ENCODE measurements at places on chromosomes 1 and 21.

DNA sequence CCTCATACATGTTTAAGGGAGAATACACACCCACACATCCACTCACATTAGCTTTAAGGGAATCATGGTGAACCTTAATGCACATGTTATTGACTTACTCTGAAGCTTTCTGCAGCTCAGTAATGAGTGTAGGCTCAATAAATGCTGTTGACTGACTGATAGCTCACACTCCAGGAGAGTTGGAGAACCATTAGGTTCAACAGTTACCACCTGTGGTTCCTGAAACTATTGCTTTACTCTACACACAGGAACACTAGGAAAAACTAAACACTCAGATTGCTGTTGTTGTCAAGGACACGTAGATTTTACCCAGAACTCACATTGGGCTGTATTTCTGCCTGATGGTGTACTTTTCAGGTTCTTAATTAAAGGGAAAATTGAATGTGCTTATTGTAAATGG, 37.3 kb downstream of the ZC3H11B start:
- DNase-seq = no peak

- no peak for DNase-seq
Observed at GRCh38 chr1:79373481-79374125, 367.1 kb upstream of the ADGRL4 start.

DNA sequence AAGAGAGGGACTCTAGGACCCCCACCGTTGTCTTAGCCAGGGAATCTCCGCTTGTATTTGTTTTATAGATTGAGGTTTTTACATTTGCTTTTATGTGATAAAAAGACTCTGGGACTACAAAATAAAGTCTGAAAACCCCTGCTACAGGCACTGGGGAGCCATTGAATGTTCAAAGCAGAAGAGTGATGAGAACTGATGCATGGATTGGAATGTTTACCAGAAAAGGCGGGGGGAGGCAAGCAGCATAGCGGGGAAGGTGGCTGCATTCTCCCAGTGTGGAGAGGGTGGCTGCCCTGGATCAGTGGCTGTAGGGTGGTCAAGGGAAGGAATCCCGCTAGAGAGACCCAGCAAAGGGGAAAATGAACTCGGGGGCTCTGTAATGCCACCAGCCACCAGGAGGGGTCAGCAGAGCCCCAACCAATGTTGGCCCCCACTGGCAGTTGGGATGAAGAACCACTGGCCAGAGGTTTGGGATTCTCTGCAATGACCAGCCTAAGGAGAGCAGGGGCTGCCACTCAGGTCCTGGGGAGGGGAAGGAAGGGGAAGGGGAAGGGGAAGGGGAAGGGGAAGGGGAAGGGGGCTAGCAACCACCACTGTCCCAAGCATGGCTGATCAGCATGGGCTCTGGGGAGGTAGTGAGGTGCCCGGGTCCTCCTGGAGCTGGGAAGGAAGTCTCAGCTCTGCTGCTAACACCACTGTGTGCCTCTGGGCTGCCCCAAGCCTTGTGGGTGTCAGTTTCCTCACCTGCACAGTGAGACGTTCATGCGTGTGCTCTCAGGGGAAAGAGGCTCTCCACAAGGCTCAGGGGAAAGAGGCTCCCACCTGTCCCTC, 19.2 kb upstream of the PEF1 start:
- DNase-seq = peak; percentile 46

DNA sequence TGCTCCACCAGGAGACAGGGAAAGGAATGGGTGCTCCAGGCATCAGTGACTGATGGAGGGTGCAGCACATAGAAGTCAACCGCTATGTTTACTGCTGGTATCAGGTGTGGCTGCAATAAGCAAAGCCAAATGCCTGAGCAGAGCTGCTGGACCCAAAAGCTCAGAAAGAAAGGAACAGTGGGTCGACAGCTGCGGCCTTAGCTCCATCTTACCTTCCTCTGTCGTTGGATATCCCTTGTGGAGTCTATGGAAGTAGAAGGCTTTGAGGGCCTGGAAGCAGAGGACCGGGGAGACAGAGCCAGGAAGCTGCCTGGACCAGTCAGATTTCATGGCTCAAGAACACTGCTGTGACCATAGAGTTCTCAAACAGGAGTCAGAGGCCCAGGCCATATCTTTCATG, 45.3 kb downstream of the RIMS3 start:
- DNase-seq = no peak

- no peak for DNase-seq
Observed at GRCh38 chr1:89998306-89998705, 3.4 kb downstream of the ZNF326 start.

DNA sequence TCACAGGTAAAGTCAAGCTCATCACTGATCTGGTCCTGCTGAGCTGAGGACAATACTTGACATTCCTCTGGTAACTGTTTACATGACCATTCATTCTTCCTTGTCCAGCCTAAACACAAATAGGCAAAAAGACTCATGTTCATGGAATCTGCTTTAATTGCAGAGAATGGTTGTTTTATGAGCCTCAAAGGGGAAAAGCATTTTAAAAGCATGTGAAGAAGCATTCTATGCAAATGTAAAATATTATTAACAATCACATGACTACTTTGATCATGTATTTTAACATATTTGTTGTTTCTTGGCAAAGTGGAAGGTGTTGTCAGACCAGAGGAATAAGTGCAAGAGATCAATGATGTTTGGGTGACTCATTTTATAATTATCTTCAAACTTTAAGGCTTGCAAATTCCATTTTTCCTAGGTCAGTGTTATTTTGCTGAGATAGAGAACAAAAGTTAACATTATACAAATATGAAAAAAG, 133.7 kb downstream of the RUNX1 start:
- no peak for DNase-seq
